NCI-H2081 treated with DMSO at 0.1 percent for 48 hours (cell line): ENCODE measurements at places on chromosomes 4 and X.

DNA sequence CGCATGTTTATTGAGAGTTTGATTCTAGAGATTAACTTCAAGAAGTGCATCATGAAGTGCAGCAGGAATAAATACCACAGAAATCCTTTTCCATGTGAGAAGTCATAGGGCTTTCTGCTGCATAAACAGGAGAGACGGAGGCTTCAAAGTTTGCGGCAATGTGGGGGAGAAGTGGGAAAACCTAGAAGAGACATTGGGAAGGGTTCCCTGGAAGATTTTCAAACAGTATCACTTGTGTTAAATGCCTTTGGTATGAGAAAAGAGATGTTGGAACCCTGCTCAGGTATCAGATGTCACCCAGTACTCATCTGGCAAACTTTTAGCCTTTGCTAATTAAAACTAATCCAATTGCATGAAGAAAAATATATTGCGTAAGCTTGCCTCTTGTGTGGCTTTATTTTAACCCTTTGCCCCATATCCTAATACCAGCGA, 15.4 kb downstream of the NHS start:
- no peak for DNase-seq

DNA sequence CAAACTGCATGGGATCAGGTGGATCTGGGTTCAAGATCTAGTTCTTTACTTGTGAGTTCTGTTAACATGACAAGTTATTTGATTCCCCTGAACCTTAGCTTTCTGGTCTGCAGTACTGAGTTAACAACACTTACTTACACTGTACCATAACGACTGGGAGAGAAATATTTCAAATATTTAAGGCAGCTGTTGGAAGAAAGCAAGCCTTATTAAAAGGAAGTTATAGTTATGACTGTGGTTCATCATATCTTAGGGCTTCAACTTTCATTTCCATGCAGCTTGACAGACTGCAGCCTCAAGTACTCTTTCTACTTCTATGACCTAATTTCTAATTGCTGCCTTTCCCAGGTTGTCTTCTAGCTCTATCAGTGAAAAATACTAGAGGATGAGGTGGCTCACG, 40.0 kb upstream of the PDGFRA start:
- DNase-seq, result no peak

DNA sequence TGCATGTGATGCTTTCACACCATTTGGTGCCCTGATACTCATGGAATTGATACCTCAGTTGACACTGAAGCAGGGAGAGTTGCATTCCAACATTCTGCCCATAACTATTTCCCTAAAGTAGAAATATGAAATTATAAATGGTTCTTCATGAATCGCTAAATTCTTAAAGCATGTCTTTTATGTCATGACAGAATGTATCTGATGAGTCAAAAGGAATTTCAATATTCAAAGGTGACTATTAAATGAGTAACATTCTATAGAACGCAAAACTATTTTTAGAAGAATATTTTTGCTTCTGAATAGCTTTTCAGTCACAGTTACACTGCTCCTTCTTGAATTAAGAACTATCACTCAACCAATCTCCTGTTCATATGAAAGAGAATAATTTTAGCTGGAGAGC, 152.8 kb downstream of the ADGRA3 start:
- DNase-seq, result no peak

- no peak for DNase-seq
Measured at GRCh38 chr4:182923366-182923765, 6.2 kb upstream of the DCTD start.

DNA sequence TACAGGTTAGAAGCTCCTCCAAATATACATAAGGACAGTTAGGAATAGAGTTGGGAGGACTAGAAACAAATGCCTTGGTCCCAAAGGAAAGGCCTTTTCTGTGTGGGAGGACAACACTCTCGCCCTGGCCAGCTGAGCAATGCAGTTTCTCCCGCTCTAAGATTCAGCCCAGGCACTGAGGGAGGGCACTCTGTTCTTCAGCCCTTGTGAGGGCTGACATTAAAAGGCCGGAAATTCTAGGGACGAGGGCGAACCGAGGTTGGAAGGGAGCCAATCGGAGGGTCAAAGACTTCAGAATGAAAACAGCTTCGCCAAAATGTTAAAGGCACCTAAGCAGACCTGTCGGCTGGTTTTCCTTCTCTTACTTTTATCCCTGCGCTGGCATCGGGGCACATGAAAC, 2.9 kb upstream of the PTCHD1 start:
- DNase-seq, result no peak

DNA sequence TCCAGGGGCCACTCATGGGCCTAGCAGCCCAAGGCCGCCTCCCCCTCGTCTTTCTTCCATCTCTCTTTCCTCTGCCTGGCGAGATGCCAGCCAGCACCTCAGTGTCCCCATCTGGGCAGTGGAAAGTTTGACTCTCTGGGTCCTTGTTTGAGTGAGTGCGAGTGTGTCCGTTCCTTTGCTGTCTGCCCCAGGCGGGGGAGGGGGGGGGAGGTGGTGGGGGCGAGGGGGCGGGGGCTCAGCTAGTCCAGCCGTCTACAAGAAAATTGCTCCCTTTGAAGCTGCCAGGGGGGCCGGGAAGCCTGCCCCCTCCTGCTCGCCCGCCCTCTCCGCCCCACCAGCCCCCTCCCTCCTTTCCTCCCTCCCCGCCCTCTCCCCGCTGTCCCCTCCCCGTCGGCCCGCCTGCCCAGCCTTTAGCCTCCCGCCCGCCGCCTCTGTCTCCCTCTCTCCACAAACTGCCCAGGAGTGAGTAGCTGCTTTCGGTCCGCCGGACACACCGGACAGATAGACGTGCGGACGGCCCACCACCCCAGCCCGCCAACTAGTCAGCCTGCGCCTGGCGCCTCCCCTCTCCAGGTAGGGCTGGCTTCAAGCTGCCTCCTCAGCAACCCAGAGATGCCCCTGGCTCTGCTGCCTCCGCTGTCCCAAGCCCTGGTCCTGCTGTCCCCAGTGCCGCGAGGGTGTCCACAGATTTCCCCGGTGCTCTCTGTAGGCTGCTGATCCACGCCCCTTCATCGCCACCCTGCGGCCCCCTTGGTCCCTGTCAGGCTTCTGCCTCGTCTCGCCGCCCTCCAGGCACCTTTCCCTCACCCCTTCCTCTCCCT, at the start of gene BGN:
Gene BGN, plus strand, starts transcription at position 440 of the 821 bp plus-strand sequence. CDS start 9,652 bp downstream, outside the sequence.
- DNase-seq, result no peak

DNA sequence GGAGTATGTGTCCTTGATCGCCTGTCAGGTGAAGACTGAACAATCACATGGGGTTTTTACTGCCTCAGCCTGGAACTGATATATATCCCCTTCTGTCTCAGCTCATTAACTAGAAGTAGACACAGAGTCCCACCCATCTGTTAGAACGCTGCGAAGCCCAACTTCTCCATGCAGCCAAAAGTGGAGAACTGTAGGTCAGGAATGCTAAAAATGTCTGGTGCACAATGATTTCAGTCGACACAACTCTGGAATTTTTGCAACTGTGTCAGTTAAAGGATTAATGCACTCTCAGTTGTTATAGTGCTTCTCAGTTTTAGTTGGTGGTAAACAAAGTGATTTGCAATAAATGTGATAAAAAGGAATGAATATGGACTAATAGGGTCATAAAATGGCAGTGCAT, 287.2 kb downstream of the INPP4B start:
- DNase-seq, result no peak

- DNase-seq, result no peak
Measured at GRCh38 chr4:22003878-22004277, 55.3 kb upstream of the KCNIP4 start.

GRCh38 chr4:26034849-26035248, 120.8 kb downstream of the SMIM20 start:
- no peak for DNase-seq

DNA sequence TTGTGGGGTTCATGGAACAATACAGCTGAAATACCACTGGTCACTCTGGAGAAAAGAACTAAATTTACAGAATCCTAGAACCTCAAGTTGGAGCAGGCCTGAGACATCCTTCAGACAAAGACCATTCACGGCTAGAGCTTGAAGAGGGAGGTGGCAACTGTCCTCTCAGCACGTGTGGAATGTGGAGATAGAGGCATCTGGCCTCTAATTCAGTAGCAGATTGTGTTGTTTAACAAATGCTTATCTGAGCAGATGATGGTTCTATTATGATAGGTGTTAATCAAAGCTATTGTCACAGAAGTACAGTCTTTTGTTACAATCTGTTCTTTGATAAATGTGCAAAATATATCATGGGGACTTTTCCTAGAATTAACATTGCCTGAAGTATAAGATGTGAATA, 121.7 kb upstream of the KCNIP4 start:
- no peak for DNase-seq

DNA sequence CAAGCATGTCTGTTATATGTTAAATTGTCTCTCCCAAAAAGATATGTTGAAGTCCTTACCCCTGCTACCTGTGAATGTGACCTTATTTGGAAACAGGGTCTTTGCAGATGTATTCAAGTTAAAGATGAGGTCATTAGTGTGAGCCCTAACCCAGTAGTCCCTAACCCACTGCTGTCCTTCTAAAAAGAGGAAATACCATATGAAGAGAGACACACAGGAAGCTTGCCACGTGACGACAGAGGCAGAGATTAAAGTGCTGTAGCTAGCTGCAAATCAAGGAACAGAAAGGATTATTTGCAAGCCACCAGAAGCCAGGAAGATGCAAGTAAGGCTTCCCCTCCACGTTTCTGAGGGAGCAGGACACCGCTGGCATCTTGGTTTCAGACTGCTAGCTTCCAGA, 150.1 kb downstream of the HNRNPD start:
- DNase-seq, result no peak

- no peak for DNase-seq
Measured at GRCh38 chr4:687971-688853, 739 bp downstream of the SLC49A3 start.

DNA sequence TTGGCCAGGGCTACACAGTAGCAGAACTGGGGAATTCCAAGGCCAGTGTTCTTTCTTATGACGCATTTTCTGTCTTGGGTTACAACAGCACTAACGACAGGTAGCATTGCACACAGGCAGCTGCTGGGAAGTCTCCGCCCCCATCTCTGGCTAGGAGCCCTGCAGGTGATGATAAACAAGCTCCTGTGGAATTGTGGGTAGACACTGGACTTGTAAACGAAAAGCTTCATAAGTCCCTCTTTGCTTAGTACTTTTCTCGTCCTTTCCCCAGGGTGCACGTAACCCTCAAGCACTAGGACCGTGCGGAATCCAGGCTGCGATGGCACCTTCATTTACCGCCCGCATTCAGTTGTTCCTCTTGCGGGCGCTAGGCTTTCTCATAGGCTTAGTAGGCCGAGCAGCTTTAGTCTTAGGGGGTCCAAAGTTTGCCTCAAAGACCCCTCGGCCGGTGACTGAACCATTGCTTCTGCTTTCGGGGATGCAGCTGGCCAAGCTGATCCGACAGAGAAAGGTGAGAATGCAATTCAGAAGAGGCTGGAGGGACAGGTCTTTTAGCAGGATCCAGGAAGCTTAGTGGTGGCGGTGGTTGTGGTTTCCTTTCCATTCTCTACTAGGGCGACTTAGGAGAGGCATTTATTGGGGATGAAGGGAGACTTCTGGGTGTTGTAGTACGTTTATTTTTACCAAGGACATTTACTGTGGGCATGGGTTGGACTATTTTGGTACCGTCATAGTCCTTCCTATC, at the start of gene FAAH2:
Gene FAAH2, plus strand, starts transcription at position 200 of the 745 bp plus-strand sequence. Its CDS starts 120 bp downstream, at position 320.
- DNase-seq, result peak; percentile 64

GRCh38 chr4:6887591-6888371, 21.8 kb upstream of the TBC1D14 start:
- no peak for DNase-seq
